ENCODE measurements at places on chromosomes 7 and 10. TPM values are rescaled to one million over a fixed set of nuclear protein-coding genes. Genes with fewer than 3 reads are reported as not detected.

SEMA3D gene
- total RNA-seq: 1.6 TPM

C10orf71 gene
- not detected for total RNA-seq

GNAI1 gene
- total RNA-seq: 26.4 TPM

UNCX gene
- total RNA-seq: not detected

PNLIPRP3 gene
- under 0.01 TPM for total RNA-seq

TMEM213 gene
- total RNA-seq: not detected

PRR15 gene
- 4.5 TPM for total RNA-seq

CHST3 gene
- total RNA-seq: 10.3 TPM

Measured in epithelial cell of alveolus of lung (primary cell).